ENCODE measurements at places on chromosomes 2 and 18. TPM values are rescaled to one million over a fixed set of nuclear protein-coding genes. Genes with fewer than 3 reads are reported as not detected.
A peak's percentile ranks its signal among the peaks of the same experiment; 100 is the strongest.

DNA sequence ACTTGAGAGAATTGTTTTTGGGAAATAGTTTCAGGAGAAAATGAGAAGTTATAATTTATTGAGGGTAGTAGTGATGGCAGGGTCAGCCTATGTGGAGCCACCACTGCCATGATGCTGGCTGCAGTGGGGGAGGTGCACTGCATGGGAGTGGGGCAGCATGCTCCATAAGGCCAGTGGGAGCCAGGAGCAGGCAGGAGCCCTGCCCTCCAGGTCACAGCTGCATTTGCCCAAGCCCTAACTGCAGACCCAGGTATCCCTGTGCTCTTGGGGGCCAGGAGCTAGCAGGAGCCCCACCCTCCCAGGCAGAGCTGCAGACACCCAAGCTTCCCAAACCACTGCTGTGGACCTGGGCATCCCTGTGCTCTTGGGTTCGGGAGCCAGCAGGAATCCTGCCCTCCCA lies 757.3 kb upstream of the CRIM1 start:
- no peak for DNase-seq

DNA sequence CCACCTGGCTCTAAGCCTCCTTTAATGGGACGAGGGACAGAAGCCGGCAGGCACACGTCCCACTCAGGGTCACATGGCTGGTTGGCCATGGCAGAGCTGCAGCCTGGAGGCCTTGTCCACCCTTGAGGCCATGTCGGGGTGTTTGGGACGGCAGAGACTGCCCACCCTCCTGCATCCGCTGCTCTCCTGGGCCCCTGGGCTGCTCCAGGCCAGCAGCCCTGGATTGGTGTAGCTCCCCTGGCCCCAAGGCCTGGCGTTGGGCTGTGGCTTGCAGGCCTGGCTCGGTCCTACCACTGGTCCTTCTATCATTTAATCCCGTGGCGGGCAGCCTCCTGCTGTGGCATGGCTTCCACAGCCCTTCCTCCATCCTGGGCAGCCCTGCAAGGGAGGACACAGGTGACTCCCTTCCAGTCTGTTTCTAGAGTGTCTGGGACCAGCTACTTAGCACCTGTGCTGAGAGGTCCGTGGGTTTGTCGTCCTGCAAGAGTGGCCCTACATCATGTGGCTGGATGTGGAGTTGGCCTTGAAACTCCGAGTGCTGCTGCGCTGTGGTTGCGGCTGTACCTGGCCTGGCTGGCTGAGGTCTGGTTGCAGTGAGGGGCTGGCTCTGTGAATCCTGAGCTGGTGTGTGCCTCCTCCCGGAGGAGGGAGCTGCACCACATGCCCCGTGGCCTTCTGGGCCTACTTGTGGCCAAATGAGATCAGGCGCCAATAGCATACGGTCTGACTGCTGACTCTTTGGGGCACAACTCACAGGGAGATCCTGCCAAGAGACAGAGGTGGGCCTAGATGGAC lies 67.3 kb downstream of the SH3RF3 start:
- no peak for DNase-seq

DNA sequence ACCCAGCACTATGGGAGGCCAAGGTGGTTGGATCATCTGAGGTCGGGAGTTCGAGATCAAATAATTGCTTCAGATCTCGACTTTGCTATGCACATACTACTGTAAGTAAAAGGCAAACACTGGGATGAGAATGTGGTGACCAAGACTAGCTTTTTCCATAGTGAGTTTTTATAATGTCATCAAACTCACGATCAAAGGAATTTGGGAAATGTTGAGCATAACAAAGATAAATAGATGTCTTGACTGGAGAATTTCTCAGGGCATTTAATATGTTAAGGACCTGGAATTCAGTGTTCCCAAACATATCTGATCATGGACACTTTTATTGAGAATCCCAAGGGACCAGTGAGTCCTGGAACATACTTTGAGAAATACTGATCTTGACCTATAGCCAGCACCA lies 205.6 kb downstream of the ARHGAP15 start:
- DNase-seq, result no peak

GRCh38 chr2:148132412-148132811 lies 111.5 kb downstream of the MBD5 start:
- peak; percentile 36 for DNase-seq

DNA sequence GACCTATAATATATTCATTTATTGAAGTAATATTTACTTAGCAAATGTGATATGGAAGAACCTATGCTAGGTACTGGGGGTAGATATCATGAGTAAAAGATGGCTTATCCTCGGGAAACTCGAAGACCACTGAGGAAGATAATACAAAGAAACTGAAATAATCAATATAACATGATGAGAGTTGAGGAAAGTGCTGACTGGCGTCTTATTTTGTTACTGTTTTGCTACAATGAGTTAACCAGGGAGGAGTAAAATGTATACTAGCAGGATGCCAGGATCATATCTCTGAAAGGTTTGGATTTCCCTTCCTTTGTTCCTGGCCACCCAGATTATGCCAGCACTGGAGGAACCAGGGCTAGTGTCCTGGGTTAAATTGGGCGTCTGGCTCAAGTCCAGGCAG lies 111.7 kb upstream of the SPATS2L start:
- DNase-seq, result no peak

GRCh38 chr2:212030709-212031108 lies 507.9 kb downstream of the ERBB4 start:
- no peak for DNase-seq

- DNase-seq, result no peak
Measured at GRCh38 chr2:129812071-129812470, 167.4 kb upstream of the RAB6C start.

DNA sequence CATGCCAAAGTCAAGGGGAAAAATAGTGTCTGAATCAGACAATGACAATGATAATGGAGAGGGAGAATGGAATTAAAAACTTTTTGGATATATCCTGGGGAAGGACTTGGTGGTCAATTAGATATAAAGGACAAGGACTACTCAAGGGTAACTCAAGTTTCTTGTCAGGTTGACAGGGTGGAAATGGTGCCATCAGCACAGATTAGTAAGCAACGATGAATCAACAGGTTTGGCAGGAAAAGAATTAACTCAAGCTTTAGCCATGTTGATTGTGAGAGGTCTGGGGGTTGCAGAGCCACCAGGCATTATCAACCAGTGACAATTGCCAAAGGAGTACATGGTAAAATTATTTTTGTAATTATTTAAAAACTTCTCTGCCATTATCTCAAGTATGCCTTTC lies 35.8 kb upstream of the SPATS2L start:
- DNase-seq, result no peak

The MEP1B gene
- total RNA-seq, result not detected

The PROM2 gene
- total RNA-seq, result 2.9 TPM

The LIMS3 gene
- 0.17 TPM for total RNA-seq

The RGPD3 gene
- total RNA-seq, result 0.02 TPM

The ARHGAP28 gene
- 0.05 TPM for total RNA-seq
